ENCODE measurements at places on chromosomes 11 and 22.

- DNase-seq, result no peak
Observed at GRCh38 chr22:29443861-29444792, 5.7 kb downstream of the RFPL1 start.

GRCh38 chr11:27467181-27467913 lies 5.2 kb downstream of the LGR4 start:
- DNase-seq, result no peak

DNA sequence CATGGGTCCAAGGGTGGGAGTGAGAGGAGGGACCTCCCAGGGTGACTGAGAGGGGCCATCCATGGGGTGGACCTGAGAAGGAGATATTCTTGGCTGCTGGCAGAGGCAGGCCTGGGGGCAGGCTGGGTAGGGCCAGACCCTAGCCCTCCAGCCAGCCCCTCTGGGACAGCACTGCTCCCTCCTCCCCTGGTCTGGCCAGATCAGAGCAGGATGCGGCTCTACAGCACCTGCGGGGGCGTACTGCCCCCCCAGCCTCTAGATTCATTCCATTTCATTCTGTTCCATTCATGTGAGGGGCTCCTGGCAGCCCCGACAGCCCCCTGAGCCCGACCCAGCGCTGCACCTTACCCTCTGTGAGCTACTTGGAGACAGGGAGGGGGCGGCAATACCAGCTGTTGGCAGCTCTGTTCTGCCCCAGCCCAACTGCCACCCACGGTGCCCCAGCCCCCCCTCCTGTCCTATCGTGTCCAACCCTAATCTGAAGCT lies 34.3 kb upstream of the MYRF start:
- DNase-seq, result no peak

DNA sequence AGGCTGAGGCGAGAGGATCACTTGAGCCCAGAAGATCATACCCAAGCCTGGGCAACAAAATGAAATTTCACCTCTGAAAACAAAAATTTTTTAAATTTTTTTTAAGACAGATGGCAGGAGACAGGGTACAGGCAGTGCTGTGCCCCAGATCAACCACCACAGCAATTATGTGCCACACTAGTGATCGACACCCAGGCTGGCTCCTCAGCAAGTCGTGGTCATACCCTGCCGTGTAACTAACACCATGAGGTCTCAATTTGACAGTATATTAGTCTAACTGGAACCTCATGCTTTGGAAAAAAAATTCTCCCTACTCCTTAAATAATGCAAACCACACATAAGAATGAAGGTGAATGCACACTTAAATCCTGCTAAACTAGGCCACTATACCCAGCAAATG lies 8.3 kb downstream of the SF3A1 start:
- no peak for DNase-seq

GRCh38 chr11:16779436-16779835 lies 41.0 kb downstream of the C11orf58 start:
- DNase-seq, result no peak

- DNase-seq, result peak; percentile 5
Observed at GRCh38 chr11:74086242-74086884, 77.5 kb upstream of the UCP3 start.

DNA sequence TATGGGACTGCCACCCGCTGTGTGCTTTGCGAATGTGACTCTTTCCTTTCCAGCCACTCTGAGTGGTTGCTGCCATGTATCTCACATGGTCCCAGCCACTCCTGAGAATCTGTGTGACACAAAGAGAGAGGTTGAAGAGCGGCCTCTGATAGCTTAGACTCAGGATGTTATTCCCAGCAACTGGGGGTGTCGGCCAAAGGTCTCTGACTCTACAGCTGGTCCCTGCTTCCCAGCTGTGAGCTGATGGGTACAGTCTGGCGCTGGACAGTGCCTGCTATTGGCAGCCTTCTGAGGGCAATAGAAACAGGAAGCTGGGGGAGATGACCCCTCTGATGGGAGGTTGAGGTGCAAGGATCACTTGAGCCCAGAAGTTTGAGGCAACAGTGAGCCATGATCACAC lies 105.1 kb downstream of the RRAS2 start:
- DNase-seq, result no peak

- no peak for DNase-seq
Observed at GRCh38 chr11:810040-810567, 337 bp downstream of the RPLP2 start.

GRCh38 chr11:17343907-17344306 lies 7.7 kb upstream of the NCR3LG1 start:
- peak; percentile 71 for DNase-seq

DNA sequence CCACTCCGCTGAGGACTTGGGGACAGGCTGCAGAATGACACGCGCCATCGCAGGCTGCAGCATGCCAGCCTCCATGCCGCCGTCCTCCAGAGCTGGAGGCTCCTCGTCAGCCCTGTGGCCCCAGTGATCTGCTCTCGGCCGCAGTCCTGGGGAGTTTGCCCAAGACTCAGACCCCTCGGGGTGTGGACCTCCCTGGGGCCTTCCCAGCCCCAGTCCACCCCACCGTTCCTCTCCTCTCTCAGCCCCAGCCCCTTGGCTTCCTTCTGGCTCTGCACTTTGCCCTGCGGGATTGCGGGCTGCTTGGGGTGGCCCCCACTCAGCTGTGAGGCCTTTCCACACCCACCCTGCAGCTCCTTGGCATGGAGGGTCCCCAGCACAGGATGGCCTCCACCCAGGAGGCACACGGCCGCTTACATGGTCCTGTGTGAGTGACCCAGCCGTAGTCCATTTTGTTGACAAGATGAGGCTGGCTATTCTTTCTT lies 414.9 kb downstream of the TBC1D22A start:
- no peak for DNase-seq

Measured in astrocyte of the hippocampus (primary cell).